Activated CD8-positive, alpha-beta T cell treated with anti-CD3 and anti-CD28 coated beads for 36 hours (primary cell): ENCODE measurements at places on chromosomes 2 and 18.

DNA sequence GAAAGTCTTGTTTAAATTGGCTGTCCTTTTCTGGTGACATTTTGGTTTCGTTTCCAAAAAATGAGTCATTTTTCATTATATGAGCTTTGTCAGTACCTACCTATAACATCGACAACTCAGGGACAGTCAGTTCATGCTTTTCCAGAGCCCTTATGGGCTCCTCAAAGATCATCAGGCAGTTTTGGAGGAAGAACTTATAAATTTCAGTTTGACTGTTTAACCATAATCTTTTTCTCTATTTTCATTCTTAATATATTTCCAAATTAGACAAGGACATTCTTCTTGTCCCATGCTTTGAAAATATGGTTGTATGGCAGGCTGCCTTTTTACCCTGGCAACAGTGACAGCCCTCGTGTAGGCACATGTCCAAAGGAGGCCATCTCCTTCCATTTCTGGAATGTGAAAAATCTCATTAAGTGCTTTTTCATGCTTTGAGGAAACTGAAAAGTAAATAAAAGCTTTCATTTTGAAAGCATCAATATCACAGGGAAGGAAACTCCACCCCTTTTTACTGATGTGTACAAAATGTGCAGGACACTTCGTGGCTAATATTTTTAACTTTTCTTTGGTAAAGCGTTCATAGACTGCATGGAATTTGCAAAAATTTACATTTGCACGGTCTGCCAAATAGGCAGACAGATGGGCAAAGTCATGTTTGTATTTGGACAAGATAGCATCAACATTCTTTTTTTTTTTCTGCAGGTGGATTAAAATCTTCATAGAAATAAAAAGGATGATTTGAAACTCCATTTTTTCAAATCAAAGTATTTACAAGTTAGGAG lies 7.2 kb upstream of the PROC start:
- no peak for DNase-seq

DNA sequence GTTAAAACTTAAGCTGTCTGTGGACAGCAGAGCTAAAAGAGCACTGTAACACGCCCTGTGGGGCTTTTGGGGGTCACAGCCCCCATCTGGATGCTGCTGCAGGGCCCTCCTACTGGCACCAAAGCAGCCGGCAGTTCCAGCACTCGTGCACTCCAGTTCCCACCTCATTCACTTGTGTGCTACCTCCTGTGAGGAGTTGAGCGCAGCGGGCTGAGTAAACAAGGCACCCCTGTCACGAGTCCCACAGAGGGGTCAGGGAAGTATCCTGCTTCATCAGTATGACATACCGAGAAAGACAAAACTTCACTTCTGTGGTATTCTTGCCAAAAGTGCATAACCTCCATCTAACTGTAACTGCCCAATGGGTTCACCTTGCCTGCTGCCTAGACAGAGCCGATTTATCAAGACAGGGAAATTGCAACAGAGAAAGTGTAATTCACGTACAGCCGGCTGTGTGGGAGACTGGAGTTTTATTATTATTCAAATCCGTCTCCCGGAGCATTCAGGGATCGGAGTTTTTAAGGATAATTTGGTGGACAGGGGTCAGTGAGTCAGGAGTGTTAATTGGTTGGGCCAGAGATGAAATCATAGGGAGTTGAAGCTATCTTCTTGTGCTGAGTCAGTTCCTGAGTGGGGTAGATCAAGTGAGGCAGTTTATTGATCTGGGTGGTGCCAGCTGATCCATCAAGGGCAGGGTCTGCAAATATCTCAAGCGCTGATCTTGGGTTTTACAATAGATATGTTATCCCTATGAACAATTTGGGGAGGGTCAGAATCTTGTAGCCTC lies 41.6 kb downstream of the TMEM17 start:
- no peak for DNase-seq

DNA sequence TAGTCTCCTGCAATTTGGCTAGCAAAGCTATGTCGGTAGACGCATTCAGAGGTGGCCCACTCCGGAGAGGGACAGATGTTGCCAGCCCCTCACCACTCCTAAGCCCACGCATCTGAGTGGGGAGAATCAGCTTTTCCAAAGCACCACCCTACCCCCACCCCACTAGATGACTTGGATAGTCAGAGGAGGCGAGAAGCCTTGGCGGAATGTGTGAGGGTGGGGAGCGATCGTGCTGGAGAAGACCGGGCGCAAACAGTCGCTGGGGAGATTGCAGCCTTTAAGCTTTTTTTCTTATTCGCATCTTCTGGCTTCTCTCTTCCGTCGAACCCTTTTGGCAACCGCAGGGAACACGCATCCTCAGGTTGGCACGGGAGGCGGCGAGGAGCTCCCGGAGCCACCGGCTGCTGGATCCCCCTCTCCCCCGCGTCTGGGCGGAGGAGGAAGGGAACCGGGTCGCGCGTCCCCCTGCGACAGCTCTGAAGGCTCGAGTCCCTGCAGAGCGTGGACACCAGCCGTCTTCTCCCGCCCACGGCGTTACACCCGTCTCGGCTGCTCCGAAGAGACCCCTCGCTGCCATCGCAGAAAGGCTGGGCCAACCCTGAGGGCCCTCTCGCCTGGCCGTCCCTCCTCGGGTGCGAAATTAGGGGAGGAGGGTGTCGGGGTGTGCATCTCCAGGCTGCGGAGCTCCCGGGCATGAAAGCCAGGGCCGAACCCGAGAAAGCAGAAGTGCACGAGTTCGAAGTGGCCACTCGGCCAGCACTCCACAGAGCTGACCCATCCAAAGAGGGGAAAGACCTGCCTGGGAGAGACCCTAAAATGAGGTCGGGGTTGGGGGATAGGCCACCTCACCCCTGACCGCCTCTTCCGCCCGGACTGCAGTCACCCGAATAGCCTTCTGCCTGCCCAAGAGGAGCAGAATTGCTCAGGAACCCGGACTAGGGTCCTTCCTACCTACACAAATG lies 12.2 kb downstream of the EVX2 start:
- DNase-seq, result no peak

DNA sequence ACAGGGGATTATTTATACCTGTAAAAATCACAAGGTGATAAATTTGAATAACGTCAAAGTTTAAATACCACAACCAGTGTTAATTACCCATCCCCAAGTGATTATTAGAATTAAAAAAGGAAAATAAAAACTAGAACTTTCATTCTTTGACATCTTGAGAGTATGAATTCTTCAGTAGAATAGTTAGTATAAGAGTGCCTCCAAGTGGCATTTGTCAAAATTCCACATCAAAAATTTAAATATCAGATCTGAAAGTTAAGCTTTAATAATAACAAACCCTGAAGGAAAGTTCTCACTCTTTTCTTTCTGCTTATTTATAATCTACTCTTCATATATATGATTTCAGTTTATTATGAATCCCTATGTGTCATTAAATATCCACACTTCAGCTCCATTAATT lies 273.7 kb upstream of the KYNU start:
- DNase-seq, result no peak

DNA sequence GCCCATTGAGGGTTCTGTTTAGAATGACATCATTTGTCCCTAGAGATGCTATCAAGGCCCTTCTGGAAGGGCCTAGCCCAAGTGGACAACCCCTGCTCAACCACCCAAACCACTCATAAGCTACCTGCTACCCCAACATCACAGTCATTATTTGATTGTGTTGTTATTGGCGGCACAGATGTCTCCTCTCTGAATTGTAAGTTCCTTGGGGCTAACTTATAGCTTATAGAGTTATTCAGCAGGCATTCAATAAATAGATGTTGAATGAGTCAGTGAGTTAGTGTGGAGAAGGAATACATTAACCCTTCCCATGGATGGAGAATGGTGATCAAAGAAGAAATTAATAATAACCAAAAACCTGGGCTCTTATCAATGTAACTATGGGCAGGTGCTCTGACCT lies 80.0 kb downstream of the ACAA2 start:
- no peak for DNase-seq

GRCh38 chr2:171531836-171532450 lies 9.7 kb downstream of the CYBRD1 start:
- DNase-seq, result no peak

DNA sequence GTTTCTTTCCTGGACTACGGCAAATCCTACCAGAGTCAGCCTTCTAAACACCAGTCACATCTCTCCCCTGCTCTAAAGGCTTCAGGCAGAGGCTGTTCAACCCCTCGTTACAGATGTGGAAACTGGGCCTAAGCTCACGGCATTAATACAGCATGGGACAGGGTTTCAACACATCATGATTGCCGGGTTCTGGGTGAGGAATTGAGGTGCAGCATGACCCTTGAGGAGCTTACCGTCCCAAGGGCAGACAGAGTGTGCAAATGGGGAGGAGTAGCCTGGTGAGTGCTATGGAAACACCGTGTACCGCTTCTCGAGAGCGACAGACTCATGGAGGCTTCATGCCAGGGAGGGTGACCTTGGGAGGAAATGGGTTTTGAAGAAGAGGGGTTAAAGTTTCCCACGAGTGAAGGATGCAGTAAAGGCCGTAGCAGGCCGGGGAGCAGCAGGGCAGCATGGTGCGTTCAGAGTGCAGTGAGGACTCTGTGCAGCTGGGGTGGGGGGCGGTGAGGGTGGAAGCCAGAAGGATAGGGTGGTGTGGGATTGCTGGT lies 51.1 kb downstream of the TGOLN2 start:
- no peak for DNase-seq

DNA sequence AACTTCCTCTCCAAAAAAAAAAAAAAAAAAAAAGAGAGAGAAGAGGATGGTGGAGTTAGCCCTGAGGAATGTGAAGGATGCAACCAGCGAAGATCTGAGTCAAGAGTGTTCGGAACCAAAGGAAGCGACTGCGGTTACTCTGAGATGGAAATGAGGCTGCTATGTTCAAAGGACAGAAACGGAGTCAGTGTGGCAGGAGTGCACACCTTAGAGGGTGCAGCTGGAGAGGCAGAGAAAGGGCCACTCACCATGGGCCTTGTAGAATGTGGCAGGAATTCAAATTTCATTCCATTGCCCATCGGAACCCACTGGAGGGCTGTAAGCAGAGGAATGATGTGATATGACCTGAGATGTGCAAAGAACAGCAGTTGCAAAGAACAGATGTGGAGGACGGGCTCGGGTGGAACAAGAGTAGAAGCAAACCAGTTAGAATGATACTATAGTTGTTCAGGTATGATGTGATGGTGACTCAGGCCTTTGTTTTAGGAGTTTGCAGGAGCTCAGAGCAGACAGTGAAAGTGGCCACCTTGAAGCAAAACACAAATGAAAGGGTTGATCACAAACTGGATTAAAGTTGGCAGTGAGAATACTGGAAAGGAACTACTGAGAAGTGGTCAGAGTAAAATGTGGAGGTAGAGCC lies 22.6 kb downstream of the ITGA6 start:
- DNase-seq, result peak; percentile 16

DNA sequence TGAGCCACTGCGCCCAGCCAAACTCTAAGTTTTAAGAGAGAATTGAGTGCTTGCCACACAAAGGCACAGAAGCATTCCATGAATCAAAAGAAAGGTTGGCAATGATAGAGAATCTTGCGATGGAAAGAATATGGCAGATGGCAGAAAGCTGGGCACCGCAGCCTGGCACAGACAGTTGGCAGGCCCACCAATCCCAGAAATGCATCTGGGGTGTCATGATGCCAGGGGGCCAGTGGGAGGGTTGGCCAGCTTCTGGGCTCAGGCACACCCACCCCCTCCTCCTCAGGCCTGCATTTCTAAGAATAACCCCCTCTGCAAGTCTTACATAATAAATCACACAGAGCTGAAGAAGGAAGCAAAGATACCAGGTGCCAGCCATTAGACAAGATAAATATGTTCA lies 19.6 kb downstream of the ZNF2 start:
- no peak for DNase-seq

GRCh38 chr18:79378536-79379250 lies 17.0 kb upstream of the NFATC1 start:
- peak; percentile 87 for DNase-seq

- no peak for DNase-seq
Measured at GRCh38 chr2:6855860-6856547, 9.7 kb downstream of the CMPK2 start.

- DNase-seq, result no peak
Measured at GRCh38 chr18:34626404-34627136, 83.5 kb upstream of the DTNA start.

GRCh38 chr2:235533198-235533597 lies 39.4 kb downstream of the AGAP1 start:
- DNase-seq, result no peak

GRCh38 chr2:26462511-26463243 lies 15.2 kb downstream of the OTOF start:
- peak; percentile 37 for DNase-seq

- no peak for DNase-seq
Measured at GRCh38 chr2:43152186-43152585, 74.2 kb downstream of the ZFP36L2 start.

GRCh38 chr2:215594766-215595165 lies 158.9 kb upstream of the FN1 start:
- DNase-seq, result no peak

GRCh38 chr2:221972813-221973478 lies 325.9 kb downstream of the PAX3 start:
- no peak for DNase-seq
